ENCODE measurements at places on chromosomes 6 and 20. TPM values are rescaled to one million over a fixed set of nuclear protein-coding genes. Genes with fewer than 3 reads are reported as not detected.

SLC35D3 gene
- 0.13 TPM for total RNA-seq

ZKSCAN3 gene
- 19.7 TPM for total RNA-seq

PLTP gene
- 28.6 TPM for total RNA-seq

HCK gene
- total RNA-seq = not detected

BMP2 gene
- total RNA-seq = 17.6 TPM

PPP1R3G gene
- total RNA-seq = not detected

CEP162 gene
- 23.2 TPM for total RNA-seq

DNA sequence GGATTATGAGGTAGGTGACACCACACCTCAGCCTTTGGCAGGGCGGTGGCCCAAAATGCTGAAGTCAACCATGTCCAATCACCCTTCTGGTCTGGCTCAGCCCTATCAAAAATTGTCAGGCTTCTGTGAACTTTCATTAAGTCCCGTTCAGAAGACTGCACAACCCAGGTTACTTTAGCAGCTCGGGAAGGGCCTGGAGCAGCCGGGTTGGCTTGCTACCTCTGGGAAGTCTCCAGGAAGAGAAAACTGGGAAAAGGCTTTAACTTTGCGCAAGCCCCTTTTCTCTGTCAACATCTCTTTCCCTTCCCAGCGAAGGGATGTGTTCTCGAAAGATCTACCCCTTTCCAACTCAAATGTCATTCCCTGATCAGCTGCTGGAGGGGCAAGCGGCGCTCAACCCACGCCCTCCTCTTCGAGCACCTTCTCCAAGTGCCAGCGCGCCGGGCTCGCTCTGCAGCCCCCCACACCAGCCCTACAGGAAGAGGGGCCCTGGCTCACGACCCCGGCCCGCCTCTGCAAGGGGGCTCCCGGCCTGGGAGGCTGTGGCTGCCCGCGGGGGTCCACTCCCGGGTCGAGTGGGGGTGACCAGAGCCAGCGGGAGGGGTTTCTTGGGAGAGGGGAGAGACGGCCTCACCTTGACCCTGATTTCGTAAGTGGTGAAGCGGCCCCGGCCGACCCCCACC lies 573 bp downstream of the SNX3 start:
- no peak for DNase-seq

DNA sequence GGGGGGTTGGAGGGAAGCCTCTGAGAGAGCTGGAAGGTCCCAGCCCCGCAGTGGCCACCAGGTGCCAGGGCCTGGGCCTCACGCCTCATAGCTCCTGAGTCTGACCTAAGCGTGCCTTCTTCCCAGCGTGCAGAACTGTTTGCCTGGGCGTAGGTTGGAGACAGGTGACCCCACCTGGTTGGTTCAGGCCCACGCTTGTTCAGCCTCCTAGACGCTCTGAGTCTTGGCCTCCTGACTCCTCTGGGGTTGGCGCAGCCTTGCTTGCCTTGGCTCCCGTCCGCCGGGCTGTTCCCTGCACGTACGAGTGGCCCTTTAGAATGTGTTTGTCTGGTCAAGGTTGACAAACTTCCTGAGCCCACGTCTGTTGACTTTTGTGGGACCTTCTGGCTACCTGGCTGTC lies 70.8 kb downstream of the EYA2 start:
- no peak for DNase-seq

- DNase-seq = no peak
Measured at GRCh38 chr6:142833054-142833453, 111.9 kb downstream of the HIVEP2 start.

GRCh38 chr6:95240514-95240913 lies 336.8 kb upstream of the MANEA start:
- DNase-seq = no peak

Data from progenitor cell of endocrine pancreas (in vitro differentiated cells).